ENCODE measurements at places on chromosomes 2 and 18.

DNA sequence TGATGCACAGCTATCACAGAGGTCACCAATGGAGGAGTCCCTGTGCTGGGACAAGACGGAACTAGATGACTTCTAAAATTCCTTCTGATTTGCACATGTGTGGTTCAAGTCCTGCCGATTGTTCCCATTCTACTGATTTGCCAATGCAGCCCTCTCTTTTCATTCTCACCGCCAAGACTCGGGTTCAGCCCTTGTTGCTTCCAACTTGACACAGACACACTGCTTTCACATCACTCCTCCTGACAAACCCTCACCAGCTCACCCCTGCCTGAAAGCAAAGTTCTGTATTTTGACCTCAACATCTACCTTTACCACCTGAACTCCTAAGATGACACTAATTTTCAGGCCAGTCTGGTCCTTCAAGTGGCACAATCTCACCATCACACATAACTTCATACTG is 25.5 kb downstream of the REEP1 start:
- DNase-seq: no peak

DNA sequence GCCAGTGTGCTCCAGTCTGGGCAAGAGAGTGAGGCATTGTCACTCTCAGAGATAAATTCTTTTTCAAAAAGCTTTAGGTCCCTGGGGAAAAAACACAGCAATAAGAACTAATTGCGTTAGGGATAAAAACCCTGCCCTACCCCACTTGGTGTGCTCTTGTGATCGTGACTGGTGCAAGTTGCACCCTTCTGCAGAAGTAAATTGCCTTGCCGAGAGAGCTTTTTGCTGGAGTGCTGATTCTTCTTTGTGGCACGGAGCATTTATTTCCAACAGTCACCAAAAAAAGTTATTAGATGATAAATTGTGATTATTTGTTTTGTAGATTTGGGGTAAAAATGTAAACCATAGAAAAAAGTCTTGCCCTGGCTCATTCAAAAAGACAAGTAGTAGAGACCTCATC is 12.3 kb upstream of the GPR55 start:
- no peak for DNase-seq

- no peak for DNase-seq
These were observed 164.4 kb upstream of the VWC2L start for GRCh38 chr2:214246417-214246816.

DNA sequence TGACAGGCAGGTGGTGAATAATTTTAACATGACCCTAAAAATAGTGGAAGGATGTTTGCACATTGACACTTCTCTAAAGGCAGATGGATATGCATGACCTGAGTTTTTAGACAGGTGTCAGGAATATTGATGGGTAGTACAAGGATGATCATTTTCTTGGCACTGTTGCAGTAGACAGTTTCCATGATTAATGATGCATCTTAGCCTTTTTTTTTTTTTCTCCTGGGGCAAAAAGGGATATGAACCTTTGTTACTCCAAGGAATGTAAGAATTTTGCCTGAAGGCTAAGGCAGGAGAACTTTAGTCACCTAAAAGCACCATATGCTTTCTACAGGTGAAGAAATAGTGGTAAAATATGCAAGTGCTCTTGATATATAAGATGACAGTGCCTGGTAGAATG is 136.3 kb upstream of the CAVIN2 start:
- no peak for DNase-seq

DNA sequence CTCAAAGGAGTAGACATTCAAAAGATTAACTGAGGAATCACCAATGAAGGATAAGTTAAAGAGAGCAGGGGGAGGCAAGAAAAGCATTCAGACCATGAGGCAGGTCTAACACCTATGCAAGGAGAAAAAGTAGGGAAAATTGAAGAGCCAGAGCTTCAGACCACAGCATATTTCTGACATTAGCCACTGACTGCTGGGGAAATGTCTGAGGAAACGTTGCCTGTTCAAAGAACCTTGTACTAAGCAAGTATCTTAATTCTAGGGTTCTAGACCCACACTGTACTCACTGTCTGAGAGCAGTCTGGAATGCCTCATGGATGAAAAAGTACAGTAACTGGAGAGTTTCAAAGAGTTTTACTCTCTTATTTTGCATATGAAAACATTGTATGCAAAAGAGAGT is 39.5 kb upstream of the TFPI start:
- no peak for DNase-seq

GRCh38 chr18:11155034-11155759 is 5.8 kb upstream of the PIEZO2 start:
- DNase-seq: no peak

DNA sequence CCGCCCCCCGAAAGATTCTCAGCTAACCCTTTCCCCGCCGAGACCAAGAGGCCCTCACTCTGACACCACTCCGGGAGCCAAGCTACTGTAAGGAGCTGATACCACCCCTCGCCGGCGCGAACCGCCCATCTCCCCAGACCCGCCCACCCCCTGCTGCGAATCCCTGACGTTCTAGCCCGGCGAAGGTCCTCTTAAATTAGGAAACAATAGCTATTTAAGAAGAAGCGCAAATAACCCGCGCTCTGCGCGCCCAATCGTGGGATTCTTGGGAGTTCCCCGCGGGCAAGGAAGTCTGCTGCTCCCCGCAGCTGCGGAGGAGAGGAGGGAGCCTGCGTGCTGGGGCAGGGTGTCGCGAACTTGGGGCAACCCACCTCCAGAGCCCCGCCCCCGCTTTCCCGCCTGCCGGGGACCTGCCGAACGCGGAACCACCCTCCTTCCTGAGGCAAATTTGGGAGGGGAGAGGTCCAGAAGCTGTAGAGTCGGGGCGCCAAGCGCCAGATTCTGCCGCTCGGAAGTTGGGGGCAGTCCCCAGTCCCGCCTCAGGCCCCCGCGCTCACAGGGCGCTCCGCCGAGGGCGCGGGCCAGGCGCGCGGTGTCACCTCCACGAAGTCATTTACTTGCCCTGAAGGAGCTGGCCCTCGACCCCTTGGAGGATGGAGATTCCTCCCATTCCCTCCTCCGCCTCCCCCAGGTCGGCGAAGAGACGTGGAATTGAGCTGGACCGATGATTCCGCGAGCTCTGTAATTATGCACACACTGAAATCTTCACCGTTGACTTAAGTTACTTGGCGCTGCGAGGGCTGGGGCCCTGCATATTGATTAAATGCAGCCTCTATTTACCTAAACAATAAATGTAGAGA is 8.4 kb upstream of the SP9 start:
- DNase-seq: no peak

Measured in skeletal muscle cell (primary cell).